ENCODE measurements at places on chromosomes 16 and 17. TPM values are rescaled to one million over a fixed set of nuclear protein-coding genes. Genes with fewer than 3 reads are reported as not detected.
A peak's percentile ranks its signal among the peaks of the same experiment; 100 is the strongest.

DNA sequence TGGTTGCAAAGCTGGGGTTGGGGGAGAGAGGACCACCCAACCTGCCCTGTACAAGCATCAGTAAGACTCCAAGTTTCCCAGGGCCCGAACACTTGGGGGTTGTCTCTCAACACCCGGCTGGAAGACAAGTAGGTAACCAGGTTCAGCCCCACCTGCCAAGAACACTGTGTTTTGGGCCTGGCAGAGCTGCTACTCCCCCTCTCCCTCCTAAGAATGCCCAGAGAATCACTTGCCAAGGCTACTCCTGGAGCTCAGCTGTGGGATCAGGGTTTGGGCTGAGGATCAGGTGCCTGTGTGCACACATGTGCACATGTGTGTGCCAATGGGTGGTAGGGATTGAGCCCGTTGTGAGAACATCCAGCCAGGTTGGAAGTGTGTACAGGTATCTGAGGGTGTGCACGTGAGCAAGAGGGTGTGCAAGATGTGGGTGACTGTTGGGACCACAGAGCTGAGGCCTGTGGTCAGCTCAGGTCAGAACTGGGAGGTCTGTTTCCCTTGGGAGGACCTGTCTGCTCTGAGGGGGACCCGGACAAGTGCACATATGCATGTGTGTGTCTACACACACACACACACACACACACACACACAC is 2.3 kb downstream of the HSD11B2 start:
- H3K4me3 ChIP-seq, result no peak overlapping the region
- DNase-seq, result no peak
- H3K27ac ChIP-seq, result no peak overlapping the region
- H3K36me3 ChIP-seq, result no peaks in the 10 kb centered on the region
- H3K4me1 ChIP-seq, result peaks cover 15% of the 10 kb centered on the region

DNA sequence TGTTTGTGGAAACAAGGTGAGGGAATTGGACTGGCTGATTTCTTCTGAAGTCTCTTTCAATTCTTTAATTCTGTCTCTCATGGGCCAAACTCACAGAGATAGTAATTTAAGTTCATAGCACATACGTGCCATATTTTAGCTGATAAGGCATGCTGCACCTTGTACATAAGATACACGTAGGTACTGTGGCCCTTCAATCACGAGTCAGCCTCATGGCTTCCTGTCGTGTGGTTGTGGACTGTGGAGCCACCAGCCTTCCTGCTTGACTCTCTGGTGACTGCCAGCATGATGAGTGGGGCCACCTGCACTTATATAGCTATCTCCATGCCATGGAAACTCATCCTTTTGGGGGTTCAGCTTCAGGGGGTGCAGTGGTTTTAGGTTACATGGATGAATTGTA is 25.1 kb downstream of the KSR1 start:
- no peaks in the 10 kb centered on the region for H3K27me3 ChIP-seq
- H3K36me3 ChIP-seq, result peaks cover 17% of the 10 kb centered on the region
- DNase-seq, result peak; percentile 69
- H3K4me3 ChIP-seq, result peak overlapping the region; percentile 13
- peak overlapping the region; percentile 75 for H3K27ac ChIP-seq

DNA sequence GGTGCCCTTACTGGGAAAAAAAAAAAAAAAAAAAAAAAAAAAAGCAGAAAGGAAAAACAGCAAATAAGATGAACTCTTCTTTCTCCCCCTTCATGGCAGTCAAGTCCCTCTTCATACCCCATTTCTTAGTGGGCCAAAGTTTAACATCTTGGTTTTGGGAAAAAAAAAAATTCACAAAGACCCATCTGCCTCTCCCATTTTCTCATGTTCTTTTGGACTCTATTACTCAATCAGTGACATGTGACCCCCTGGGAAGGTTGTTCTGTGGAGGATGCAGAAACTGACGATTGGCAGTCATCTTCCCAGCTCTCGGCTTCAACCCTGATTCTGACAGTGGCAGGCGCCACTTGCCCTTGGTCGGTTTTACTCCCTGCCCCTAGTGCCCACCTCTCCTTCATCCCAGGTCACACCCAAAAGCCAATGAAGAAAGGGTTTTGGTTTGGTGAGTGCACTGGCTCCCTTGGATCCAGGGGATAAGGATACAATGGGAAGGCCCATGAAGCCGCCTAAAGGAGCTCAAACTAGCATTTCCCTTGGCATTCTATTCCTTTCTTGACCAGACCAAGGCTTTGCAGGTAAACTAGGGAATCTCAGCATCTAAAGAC is 60.7 kb upstream of the TBX2 start:
- H3K4me1 ChIP-seq, result peaks cover 3% of the 10 kb centered on the region
- DNase-seq, result no peak
- no peak overlapping the region for H3K4me3 ChIP-seq

GDPD1 gene
- total RNA-seq, result 2.7 TPM

GLTPD2 gene
- total RNA-seq, result not detected

CALB2 gene
- total RNA-seq, result not detected

RASL10B gene
- 4.0 TPM for total RNA-seq
